ENCODE measurements at places on chromosomes 2 and 18.

DNA sequence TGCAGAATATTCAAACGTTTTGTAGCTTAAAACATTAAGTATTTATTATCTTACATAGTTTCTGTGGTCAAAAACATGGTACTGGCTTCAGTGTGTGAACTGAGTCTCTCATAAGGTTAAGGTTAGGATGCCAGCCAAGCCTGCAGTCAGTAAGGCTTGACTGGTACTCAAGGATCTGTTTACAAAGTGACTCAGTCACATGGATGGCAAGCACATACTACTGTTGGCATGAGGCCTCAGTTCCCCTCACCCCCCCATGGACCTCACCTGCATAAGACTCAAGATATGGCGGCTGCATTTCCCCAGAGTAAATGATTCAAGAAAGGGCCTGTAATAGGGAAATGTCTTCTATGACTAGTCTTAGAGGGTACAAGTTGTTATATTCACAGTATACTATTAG, 1167.5 kb downstream of the DPP10 start:
- no peak for DNase-seq

- peak; percentile 27 for DNase-seq
These were observed 128.5 kb downstream of the STK39 start for GRCh38 chr2:168118733-168119514.

DNA sequence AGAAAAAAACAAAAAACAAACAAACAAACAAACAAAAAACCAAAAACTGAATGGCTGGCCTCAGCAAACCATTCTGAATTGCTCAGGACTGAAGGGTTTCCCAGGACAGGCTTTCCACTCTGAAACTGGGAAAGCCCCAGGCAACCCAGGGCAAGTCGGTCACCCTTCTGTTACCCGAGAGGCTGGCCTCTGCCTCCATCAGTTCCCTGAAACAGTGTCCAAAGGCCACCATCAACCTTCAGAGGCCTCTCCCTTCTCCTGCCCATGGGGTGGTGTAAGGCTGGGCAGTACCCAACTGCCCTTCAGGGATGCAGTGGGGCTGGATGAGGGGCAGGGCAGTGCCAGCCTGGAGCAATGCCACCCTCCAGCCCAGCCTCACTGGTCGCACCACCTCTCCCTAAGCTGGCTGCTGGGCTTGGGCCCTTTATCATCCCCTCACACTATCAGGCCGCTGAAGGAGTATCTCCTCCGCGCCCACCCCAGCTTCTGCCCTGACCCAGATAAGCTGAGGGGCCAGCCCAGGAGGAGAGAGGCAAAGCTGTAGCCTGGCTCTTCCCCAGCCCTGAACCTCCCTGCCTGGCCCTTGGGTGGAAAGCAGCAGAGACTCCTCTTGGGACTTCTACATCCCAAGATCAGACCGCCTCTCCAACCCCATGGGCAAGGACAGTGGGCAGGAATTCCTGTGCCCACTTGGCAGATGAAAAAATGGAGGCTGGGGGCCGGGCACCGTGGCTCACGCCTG, 35.9 kb downstream of the ZFP36L2 start:
- DNase-seq, result no peak

GRCh38 chr2:39289609-39290008, 45.8 kb upstream of the CDKL4 start:
- no peak for DNase-seq

DNA sequence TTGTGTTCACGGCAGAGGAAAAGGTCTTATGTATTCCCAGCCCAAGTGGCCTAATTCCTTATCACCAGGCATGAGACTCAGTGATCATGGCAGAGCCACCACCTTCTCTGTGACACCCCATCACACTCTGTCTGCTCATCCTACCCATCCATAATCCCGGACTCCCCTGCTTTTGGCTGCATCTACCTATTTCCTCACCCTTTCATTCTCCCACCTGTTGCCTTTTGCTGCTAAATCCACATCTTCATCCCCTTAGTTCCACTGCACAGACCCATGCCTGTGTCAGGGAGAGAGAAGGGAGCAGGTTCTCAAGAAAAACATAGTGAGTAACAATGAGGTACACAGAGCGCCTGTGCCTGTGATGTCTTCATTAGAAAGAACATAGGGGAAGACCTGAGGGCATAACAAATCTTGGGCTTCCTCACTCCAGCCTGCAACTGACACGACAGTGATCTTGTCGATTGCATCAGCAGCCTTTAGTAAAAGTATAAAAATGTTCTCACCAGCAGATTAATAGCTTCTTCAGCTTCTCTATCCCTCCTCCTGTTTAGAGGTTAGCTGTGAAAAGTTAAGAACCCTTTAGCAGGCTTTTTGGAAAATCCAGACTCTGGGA, 246.5 kb upstream of the SPRED2 start:
- DNase-seq, result no peak

GRCh38 chr2:192146069-192147015, 48.4 kb downstream of the TMEFF2 start:
- no peak for DNase-seq

- DNase-seq, result no peak
These were observed 15.7 kb downstream of the KLHL29 start for GRCh38 chr2:23400703-23401102.

DNA sequence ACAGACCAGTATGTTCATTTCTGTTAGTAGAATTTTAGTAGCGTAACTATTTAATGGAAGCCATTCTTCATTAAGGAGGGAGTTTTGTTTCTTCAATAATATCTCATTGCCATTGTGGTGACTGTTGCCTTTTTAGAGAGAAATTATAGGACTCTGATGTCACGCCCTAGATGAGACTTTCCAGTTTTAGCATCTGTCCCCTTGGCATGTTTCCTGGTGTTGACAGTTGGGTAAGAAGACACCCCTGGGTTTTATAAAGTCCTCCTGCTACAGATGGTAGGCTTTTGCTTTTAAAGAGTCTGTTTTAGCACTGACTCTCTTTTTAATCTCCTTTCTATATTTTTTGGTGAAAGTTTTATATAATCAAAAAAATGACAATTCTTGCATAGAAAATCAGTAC, 41.9 kb downstream of the KCNJ3 start:
- no peak for DNase-seq

DNA sequence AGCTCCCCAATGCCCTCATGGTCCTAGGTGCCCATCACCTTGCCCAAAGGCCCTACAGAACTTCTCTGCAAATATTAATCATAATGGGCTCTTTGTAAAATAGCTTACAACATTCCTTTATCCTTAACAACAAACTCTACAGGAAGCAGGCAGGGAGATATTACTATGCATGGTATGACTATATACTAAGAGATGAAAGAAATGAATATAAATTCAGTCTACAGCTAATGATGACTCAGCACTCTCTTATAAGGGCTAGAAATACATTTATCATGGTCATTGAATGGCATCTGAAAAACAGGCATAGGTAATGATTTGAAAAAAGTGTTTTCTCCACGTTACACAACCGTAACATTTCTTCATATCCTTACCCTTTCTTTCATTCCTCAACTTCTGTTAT, 254.8 kb upstream of the DSEL start:
- no peak for DNase-seq

- DNase-seq, result no peak
These were observed 114.0 kb downstream of the STPG4 start for GRCh38 chr2:47041063-47041462.

DNA sequence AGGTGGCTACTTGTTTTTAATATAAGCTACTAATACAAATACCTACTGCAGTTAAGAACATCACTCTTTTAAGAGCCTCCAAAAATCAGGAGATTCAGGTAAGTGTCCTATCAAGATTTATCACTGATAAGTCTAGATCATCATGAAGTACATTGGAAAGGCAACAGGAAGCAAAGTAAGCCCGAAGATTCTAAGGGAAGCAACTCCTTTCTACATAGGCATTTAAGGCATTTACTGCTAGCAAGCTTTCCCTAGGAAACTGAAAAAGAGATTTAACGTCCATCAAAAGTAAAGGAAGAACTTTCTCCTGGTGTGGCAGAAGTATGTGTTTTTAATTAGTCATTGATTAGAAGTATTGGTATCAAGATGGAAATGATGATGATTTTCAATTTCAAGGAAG, 3.7 kb downstream of the STK17B start:
- DNase-seq, result no peak

- no peak for DNase-seq
These were observed 693.9 kb downstream of the SATB2 start for GRCh38 chr2:198763793-198764192.

DNA sequence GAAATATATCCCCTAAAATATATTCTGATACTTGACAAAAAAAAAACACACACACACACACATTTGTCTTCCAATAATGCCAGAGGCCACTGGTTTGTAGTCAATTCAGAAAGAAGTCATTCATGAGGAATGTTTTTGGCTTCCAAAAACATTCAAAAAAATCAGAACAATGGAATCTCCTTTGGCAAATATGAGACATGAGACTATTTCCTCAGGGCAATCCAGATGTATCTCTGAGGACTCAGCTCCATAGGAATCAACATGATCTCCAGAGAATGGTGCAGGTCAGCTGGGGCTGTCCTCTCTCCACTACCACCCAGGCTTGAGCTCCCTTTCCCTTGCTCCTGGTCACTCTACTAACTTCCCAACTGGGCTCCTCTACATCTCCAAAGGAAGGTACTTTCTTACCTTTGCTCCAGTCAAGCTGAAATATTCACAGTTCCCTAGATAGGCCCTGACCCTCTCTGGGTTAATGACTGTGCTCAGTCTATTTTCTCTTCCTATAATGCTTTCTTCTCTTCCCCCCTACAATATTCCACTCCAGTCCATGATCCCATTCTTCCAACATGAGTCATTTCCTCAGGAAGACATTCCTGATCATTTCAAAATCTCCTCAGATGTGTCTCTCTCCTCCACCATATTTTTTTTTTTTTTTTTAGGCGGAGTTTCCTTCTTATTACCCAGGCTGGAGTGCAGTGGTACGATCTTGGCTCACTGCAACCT, 145.3 kb downstream of the C1D start:
- DNase-seq, result no peak

GRCh38 chr2:124018890-124019289, 6.2 kb upstream of the CNTNAP5 start:
- DNase-seq, result no peak

All from CD14-positive monocyte (primary cell).